Femur (tissue), 1 donor: ENCODE measurements at places on chromosomes 7 and 10.
A peak's percentile ranks its signal among the peaks of the same experiment; 100 is the strongest.

GRCh38 chr7:91463330-91463729, 199.1 kb downstream of the FZD1 start:
- DNase-seq, result no peak

DNA sequence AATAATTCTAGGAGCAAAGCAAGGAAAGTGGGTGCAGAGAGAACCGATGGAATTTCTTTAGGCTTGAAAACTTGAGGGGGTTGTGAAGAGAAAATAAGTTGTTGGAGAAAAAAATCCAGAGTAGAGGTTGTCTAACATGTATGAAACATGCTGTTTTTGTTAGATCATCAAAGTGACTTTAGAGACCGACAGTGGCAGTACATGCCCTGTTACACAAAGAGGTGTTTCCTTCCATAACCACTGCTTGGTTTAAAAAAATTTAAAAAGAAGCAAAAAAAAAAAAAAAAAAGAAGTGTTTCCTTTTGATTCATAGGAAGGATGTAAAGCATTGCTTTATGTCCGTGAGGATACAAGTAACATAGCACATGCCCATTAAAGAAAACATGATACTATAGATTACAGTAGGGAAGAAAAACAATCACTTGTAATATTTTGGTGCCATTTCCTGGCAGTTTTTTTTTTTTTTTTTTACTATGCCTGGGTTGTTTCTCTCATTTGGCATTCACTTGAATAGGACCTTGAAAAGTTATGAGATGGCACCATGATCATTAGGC, 6.1 kb downstream of the ENTPD1 start:
- no peak for DNase-seq

DNA sequence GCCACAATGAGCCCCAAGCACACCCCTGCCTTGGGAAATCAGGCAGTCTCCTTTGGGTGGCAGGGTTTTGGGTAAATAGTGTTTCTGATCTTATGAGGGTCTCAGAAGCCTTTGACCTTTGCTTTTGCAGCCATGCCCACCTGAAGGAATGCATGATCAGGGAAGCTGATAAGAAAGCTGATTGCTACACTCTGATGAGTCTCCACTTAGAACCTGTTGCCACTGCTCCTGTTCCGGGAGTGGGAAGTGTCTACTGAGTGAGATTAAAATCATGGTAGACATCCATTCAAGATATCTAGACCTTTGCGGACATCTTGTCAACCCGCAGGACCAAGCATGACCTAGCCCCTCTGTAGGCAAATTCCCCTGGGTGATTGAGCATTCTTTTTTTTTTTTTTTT, 282.6 kb downstream of the SKIDA1 start:
- DNase-seq, result no peak

DNA sequence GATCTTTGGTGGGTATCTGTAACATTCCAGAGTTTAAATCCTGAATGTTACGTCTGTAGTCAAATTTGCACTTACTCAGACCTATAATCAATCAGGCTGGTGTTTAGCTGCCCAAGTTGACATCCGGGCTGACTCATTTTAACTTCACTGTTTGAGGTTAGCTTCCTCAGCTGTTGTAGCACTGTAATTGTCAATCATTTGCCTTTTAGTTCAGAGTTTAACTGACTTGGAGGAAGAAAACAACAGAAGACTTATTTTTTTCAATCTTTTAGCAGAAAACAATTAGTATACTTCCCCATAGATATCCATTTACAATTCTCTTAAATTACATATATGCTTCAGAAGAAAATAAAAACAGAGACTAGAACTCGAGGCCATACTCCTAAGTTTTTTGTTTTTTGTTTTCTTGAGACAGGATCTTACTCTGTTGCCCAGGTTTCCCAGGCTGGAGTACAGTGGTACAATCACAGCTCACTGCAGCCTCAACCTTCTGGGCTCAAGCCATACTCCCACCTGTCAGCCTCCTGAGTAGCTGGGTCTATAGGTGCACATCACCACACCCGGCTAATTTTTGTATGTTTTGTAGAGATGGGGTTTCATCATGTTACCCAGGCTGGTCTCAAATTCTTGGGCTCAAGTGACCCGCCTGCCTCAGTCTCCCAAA, 38.5 kb upstream of the LRRC17 start:
- no peak for DNase-seq

DNA sequence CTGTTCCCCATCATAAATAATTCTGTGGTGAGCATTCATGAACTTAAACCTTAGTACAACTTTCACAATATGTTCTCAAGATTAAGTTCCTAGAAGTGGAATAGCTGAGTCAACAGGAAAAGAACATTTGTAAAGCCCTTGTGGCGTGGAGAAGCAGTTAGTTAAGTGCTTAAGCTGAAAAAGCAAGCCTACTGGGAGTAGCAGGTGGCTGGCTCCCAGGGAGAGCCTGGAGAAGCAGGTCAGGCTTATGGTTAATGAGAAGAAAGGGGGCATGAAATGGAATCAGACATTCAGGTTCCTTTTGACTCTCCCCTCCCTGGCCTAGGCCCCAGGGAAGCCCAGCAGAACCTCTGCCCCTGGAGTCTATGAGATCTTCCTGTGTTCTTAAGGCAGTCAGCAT, 35.3 kb downstream of the VSTM4 start:
- no peak for DNase-seq

DNA sequence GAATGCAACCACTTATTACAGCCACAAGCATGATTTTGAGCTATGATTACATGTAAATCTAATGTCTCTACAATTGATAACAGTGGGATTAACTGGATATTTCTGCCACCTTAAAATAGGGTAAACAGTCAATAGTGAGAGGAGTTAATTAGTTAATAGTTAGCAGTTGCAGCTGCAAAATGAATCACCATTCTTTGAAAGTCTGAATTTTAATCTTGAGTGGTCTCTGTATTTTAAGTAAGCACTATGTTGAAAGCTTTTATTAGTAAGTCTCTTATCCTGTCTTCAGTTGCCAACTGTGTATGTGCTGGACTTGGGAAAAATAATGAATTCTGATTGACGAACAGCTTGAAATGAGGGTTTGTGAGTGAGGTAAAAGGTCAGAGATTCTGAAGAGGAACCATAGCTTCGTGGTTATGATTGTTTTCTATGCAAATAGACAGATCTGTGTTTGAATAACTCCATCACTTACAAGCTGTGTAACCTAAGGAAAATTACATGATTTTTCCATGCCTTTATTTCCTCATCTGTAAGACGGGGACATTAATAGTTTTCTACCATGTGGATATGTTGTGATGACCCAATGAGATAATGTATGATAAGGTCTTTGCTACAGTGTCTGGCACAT, 75.2 kb downstream of the RNLS start:
- DNase-seq, result no peak

- no peak for DNase-seq
Observed at GRCh38 chr7:102463841-102464576, 654 bp downstream of the ALKBH4 start.

GRCh38 chr10:91713461-91714072, 80.7 kb upstream of the PPP1R3C start:
- DNase-seq, result no peak

- peak; percentile 79 for DNase-seq
Observed at GRCh38 chr10:88952647-88953111, at the start of gene ACTA2. ACTA2 (minus strand) TSS chr10:88952773; CDS start chr10:88948930, 3,843 bp downstream.

- no peak for DNase-seq
Observed at GRCh38 chr10:22544325-22545068, 169.9 kb downstream of the PIP4K2A start.

- peak; percentile 22 for DNase-seq
Observed at GRCh38 chr10:58335306-58336005, 650 bp downstream of the UBE2D1 start.

DNA sequence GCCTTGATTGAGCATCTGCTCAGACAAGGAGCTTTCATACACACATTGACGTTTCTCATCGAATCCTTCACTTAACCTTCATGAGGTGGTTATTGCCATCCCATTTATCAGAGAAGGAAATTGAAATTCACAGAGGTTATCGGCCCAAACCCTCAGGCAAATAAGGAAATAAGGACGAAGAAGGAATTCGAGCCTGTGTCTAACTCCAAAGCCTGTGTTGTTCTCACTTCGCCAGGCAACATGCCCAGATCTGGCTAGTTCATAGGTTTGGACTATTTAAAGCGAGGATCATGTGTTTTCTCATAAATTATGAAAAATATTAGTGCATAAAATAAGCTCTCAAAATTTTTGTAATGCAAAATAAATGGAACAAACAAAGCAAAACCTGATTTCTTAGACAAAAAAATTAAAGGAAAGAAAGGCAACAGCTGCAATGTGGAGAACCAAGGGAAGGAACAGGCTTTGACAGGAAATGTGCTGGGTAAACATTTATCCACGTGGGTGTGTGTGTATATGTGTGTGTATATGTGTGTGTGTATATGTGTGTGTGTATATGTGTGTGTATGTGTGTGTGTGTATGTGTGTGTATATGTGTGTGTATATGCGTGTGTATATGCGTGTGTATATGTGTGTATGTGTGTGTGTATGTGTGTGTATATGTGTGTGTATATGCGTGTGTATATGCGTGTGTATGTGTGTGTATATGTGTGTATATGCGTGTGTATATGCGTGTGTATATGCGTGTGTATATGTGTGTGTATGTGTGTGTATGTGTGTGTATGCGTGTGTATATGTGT, 4.8 kb downstream of the UCN3 start:
- no peak for DNase-seq

- DNase-seq, result no peak
Observed at GRCh38 chr7:158802535-158803366, 26.6 kb downstream of the ESYT2 start.

DNA sequence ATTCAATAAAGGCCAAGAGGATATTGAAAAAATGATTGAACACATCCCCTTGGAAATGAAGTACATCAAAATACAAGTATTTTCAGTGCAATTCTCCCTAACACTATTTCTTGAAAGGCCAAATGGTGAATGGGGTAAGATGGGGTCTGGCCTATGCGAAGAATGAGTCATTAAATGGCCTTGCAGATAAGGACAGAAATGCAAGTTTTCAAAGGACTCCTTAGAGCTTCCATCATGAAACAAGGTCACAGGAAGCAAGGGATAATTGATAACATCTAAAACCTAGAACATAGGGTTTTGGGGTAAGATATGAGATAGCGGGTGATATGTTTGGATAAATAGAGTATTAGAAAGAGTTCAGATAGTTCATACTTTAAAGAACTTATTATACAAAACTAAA, 109.3 kb upstream of the ABCB5 start:
- no peak for DNase-seq

DNA sequence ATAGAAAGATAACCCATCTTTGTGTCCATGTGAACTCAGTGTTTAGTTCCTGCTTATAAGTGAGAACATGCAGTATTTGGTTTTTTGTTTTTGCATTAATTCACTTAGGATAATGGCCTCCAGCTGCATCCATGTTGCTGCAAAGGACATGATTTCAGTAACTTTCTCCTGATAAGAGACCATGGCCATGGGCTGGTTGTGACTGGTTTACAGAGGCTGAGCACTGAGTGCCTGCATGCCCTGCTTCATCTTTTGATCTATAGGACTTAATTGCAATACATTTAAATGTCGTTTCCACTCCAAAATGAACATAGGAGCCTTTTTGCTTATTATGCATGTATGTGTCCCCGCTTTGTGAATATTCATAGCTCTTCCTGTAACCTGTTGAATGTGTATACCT, 101.3 kb upstream of the IGFBP3 start:
- DNase-seq, result no peak

GRCh38 chr7:137235434-137235833, 108.1 kb downstream of the PTN start:
- DNase-seq, result no peak

- no peak for DNase-seq
Observed at GRCh38 chr10:29874606-29875269, 184.6 kb downstream of the JCAD start.

DNA sequence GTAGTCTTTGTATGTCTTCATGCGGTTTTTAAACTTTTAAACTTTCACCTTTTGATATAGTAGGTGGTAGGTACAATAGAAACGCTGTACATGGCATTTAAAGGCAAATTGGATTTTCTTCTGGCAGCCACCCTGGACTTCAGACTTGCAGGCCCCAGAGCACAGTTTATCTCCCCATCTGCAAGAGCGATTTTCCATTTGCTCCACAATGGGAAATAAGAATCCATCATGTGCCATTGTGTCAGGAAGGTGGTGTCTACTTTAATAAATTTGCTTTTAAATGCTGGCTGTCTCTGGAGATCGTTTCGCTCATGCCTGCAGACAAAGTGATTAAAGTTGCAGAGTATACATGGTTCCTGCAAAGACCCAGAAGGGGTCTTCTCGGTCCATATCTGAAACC, 38.9 kb downstream of the UNC5B start:
- DNase-seq, result no peak
